Mesangial cell (primary cell): ENCODE measurements at places on chromosomes 11 and 22. TPM values are rescaled to one million over a fixed set of nuclear protein-coding genes. Genes with fewer than 3 reads are reported as not detected.

Gene SYT13
- total RNA-seq = 5.5 and 11.9 TPM in 2 replicates

Gene KDM4E
- not detected in 2 replicates for total RNA-seq

Gene SPON1
- total RNA-seq = 0.33 and 3.5 TPM in 2 replicates

Gene OR51F2
- total RNA-seq = not detected in 2 replicates

Gene WT1
- total RNA-seq = 13.4 and 41.1 TPM in 2 replicates

Gene OR5A1
- not detected in 2 replicates for total RNA-seq

Gene IL10RA
- total RNA-seq = 0.49 TPM in 1 of 2 replicates, not detected in the other

Gene PKDREJ
- total RNA-seq = not detected in 2 replicates

Gene RFPL3
- not detected in 2 replicates for total RNA-seq

Gene TESMIN
- total RNA-seq = 5.1 and 8.3 TPM in 2 replicates

Gene FAM227A
- total RNA-seq = 0.65 and 3.9 TPM in 2 replicates

Gene TMEM25
- total RNA-seq = 31.1 and 40.8 TPM in 2 replicates

Gene C11orf65
- total RNA-seq = 0.13 and 1.6 TPM in 2 replicates

Gene ZNF143
- 11.3 and 16.3 TPM in 2 replicates for total RNA-seq

Gene SLC5A4
- total RNA-seq = 0.13 TPM in 1 of 2 replicates, not detected in the other

Gene LRRN4CL
- 0.16 and 0.38 TPM in 2 replicates for total RNA-seq

Gene GRK3
- total RNA-seq = 0.76 and 0.81 TPM in 2 replicates

Gene HIRA
- total RNA-seq = 24.6 and 26.0 TPM in 2 replicates

Gene OR6A2
- total RNA-seq = not detected in 2 replicates

Gene RIBC2
- 0.25 and 0.81 TPM in 2 replicates for total RNA-seq

Gene PLAAT5
- 0.16 and 0.63 TPM in 2 replicates for total RNA-seq

Gene TIGD3
- 0.25 and 0.33 TPM in 2 replicates for total RNA-seq
